ENCODE measurements at places on chromosomes 4 and X.

GRCh38 chrX:42237956-42238355 lies 314.6 kb upstream of the CASK start:
- no peak for DNase-seq

DNA sequence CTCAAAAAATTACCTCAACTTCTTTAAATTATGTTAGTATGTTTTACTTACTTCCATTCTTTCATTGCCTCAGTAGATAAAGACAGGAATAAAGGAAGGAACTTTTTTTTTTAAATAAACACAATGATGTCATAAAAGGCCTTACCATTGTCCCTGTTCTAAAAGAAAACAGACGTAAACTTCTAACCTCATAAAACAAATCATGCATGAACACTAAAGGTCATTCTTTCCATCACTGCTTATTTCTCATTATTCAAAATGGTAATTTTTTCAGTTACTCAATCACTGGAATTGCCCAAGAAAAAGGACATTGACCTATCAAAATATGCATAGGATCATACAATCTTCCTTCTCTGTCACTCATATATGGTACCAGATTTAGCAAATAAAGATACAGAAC lies 32.2 kb upstream of the ARMCX2 start:
- no peak for DNase-seq

- no peak for DNase-seq
Measured at GRCh38 chr4:73759357-73759756, 19.0 kb downstream of the CXCL8 start.

- no peak for DNase-seq
Measured at GRCh38 chr4:184978211-184978610, 40.1 kb upstream of the HELT start.

- DNase-seq, result no peak
Measured at GRCh38 chrX:49270249-49270921, 792 bp downstream of the PPP1R3F start.

DNA sequence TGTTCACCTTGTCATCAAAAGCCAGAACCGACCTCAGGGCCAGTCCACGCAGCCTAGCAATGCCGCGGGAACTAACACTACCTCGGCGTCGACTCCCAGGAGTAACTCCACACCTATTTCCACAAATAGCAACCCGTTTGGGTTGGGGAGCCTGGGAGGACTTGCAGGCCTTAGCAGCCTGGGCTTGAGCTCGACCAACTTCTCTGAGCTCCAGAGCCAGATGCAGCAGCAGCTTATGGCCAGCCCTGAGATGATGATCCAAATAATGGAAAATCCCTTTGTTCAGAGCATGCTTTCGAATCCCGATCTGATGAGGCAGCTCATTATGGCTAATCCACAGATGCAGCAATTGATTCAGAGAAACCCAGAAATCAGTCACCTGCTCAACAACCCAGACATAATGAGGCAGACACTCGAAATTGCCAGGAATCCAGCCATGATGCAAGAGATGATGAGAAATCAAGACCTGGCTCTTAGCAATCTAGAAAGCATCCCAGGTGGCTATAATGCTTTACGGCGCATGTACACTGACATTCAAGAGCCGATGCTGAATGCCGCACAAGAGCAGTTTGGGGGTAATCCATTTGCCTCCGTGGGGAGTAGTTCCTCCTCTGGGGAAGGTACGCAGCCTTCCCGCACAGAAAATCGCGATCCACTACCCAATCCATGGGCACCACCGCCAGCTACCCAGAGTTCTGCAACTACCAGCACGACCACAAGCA lies 898 bp downstream of the UBQLN2 start:
- DNase-seq, result peak; percentile 23

DNA sequence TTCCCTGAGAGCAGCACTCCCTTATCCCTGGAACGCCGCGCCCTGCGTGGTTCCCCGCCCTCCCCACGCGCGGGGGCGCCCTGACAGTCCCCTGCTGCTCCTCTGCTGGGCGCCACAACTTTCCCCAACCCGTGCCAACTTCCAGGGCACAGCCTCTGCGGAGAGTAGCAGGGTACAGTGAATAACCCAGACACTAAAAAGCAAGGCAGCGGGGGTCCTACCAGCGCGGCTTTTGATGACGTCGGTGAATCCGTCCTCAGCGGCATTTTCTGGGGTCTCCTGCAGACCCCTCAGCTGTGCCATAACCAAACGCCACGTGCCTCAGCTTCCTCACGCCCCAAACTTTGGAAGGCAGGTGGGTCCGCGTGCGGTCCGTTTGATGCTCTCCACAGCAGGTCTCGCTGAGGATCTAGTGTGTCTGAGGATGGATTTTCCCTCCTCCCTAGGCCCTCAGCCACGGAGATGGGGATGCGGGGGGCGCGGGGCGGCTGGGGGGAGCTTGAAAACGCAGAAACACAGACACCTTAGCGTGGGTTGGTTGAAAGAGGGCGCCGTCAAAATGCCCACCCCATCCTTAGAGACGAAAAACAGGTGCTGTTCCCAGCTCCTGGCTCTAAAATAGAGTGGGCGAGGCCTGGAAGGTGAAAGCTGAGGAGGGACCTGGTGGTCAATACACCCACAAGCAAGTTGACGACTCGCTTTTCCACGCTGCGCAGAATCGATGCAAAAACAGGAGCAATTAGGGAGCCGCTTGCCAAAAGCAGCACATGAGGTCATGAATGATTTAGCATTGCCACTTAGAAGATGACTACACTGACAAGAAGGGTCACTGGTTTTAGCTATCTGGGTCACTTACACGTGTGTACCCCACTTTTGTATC lies 405.6 kb downstream of the FAM47A start:
- no peak for DNase-seq

- no peak for DNase-seq
Measured at GRCh38 chr4:69038582-69038981, 57.7 kb upstream of the UGT2B7 start.

- no peak for DNase-seq
Measured at GRCh38 chrX:110228453-110228852, 89.4 kb downstream of the AMMECR1 start.

DNA sequence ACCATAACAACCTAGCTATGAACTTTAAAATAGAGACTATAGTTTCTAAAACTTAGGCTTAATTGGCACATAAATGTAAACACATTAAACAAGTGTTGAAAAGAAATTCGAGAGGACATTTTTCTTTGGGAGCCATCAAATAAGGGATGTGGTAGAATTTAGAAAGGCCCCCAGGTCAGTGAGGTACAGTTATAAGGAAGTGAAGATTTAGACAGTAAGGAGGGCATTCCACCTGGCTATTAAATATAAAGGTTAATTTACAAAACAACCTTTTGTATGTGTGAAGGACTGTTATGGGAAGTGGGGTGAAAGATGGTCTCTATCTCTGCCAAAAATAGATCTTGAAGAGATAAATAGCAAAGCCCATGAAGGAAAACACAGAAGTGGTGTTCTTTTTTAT lies 83.9 kb downstream of the AFF1 start:
- no peak for DNase-seq

- DNase-seq, result no peak
Measured at GRCh38 chrX:134684956-134685355, 26.7 kb upstream of the PLAC1 start.

DNA sequence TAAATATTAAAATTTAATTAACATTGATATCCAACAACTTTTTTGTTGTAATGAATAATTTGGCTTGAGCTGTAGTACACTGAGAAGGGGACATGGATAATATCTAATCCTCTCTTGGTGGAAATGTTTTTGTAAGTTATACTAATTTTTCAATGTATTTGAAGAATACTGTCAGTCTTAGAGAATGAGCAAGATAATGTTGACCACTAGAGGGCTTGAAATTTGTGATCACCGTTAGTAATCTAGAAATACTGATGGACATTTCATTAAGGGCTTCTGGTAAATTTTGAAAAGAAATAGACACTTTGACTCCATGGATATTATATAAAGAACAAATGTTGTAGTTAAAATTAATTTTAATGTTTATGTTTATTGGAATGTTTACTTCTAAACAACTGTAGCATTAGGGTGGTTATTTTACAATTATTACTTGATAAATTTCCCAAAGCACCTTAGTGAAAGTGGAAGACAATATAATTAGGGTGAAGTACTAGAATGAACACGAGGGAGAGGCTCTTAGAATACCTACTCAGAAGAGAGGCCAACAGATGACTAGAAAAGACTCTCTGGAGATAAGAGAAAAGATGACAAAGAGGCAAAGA lies 20.0 kb upstream of the CAMK2D start:
- no peak for DNase-seq

GRCh38 chrX:147646949-147647723 lies 264.6 kb upstream of the FMR1 start:
- DNase-seq, result no peak

- DNase-seq, result no peak
Measured at GRCh38 chr4:185238215-185238681, 28.9 kb downstream of the SNX25 start.

DNA sequence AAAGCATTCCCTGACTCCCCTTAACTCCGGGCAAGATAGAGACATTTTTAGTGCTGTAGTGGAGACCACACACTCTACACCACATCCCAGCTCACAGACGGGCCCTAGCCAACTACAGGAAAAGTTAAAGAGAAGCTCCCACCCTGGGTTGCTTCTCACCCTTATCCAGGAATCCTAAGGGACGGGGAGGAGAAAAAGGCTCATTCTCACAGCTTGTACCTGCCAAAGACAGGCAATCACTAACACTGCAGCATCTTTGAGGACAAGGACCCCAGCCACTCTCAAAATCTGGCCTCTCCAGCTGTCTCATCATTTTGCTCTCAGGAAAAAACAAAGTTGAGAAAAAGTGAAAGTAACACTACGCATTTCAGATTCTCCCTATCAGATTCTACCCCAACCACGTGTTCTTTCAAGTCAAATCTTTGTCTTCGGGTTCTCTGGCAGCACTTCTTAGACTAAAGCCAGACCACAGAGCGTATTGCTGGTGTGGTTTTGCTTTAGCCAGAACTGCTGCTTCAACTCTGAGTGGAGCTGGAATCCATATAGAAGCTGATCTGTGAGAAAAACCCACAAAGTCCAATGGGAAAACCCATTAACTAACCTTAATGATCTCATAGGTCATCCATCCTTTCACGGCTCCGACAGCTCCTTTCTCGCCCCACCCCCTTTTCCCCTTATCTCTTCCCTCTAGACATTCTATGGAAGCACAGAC lies 605.9 kb upstream of the DIPK2B start:
- DNase-seq, result peak; percentile 27

- no peak for DNase-seq
Measured at GRCh38 chr4:143273160-143273917, 63.3 kb upstream of the GAB1 start.

DNA sequence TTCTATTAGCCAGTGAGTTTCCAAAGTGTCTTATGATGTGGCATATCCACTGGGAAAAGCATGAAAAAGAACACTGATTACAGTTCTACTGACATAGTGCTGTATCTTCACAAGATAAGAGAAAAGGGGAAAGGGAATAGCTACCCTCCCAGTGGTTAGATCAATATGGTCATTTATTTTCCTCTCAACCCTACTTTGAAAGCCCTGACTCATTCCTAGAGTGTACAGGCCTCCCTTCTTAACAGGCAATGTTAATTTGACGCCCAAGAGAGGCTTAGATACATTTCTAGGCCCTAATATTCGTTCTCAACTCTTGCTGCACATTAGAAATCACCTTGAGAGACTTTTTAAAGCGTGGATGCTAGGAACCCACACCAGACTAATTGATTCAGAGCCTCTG lies 20.4 kb upstream of the BRS3 start:
- no peak for DNase-seq

DNA sequence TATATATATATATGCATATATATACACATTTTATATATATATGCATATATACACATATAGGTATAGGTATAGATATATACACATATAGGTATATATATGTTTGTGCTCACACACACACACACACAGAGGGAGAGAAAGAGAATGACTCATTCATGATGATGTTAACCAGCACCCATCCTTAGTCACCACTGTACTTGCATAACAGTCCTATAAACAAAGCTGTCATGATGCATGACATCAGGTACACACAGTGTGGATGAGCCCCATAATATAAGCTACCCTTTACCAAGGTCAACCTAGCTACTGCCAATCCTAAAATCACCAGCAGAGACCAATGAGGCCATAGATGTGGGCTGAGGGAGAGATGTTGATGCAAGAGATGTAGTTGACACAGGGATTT lies 1408.0 kb downstream of the RAPGEF2 start:
- no peak for DNase-seq

GRCh38 chr4:142406499-142406835 lies 439.6 kb downstream of the INPP4B start:
- DNase-seq, result no peak

DNA sequence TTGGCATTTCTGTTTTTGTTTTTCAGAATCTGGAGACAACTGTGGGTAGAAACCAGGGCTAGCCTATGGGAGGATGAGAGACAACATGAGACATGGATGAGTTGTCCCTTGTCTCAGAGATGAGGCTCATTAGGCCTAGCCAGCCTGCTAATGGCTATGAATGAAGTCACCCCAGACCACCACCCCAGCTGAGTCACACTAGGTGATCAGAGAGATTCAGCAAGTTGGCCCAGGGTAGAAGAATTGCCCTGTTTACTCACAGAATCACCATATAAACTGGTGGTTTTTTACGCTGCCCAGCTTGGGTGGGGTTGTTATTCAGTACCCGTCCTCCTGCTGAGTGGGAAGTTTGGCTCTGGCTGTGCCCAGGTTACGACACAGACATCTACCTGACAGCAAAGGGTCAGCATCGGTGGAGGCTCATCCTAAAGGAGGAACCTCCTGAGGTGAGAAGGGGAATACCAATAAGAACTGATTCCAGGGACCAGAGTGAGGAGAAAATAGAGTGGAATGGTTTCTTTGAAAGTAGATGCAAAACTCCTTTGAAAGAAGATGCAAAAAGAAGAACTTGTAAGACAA lies 17.2 kb upstream of the ARSJ start:
- no peak for DNase-seq

DNA sequence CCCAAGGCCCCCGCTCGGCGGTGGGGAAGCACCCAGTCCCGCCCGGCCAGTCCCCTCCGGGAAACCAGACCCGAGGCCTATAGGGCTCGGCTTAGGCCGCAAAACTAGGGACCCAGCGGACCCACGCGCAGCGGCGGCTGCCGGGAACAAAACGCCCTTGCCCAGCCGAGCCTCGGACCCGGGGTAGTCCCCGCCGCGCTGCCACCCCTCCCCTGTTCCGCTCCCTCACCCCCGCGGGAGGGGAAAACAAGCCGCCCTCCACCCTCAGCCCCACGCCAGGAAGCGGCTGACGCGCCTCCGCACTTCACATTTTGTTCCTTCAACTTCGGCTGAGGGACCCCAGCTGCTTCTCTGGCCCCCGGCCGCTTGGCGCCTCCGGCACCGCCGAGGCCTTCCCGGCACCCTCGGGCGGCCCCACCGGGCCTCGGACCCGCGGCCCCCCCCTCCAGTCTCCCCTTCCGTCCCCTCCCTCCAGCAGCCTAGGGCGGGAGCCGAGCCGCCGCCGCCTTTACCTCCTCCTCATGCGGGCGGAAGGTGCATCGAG lies 694 bp downstream of the PDS5A start:
- DNase-seq, result peak; percentile 51

DNA sequence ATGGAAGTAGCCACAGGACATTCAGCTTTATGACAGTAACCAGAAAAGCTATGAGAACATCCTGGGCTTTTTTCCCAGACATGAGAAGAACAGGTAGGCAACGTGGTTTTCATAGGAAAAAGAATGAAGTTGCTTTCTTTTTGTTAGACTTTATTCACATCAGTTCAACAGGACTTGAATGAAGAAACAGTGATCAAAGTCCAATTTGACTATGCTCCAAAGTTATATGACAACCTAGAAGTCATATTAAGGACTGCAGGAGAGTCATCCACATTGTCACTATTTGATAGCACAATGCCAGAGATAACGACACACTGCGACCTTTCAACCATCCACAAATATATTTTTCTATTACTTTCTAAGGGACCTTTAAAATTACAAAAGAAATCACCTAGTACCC lies 39.2 kb upstream of the PRDX4 start:
- DNase-seq, result no peak

Measured in stimulated activated naive CD4-positive, alpha-beta T cell treated with Interleukin-2 at 50 U/mL for 16 hours (primary cell).